H4 (cell line): ENCODE measurements at places on chromosomes 2 and 18.

DNA sequence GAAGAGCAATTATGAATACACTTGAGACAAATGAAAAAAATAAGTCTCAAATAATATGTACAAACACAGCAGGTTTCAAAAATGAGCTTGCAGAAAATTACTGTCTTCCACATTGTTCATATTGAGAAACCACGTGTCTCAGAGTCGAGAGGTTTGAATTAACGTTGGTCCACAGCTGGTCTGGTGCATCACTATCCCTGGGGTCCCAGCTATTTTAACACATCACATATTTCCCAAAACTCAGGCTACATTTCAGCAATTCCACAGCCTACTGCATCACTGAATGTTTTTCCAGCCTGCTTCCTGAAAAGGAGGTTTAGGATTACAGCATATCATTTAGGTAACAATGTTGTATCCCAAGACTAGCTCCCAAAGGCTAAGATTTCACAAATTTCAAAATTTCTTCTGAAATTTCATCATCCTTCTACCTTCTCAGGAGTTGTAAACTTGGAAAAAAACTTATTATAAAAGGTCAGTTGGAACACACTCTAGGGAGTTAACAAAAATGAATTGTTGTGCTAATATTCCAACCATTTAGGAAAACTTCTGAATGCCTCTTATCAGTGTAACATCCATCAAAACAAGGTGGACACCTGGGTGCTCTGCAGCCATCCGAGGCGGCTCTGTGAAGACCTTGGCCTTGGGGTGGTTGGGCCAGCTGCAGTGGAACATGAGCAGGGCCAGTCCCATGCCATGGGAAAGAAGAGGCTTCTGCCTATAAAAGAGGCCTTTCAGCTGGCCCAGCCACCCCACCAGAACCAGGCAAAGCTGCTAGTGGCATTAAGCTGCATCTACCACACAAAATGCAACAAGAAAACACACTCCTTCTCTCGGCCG is 198.1 kb upstream of the RBBP8 start:
- no peak for DNase-seq

- DNase-seq, result no peak
These were observed 64.9 kb downstream of the EML4 start for GRCh38 chr2:42233976-42234441.

- no peak for DNase-seq
These were observed 142.7 kb downstream of the SCG2 start for GRCh38 chr2:223459328-223459939.

GRCh38 chr2:226640501-226640900 is 159.1 kb downstream of the IRS1 start:
- DNase-seq, result no peak

- DNase-seq, result peak; percentile 81
These were observed 55.2 kb downstream of the CCDC88A start for GRCh38 chr2:55364189-55365055.

- no peak for DNase-seq
These were observed 677.6 kb downstream of the IRS1 start for GRCh38 chr2:226122041-226122440.

- DNase-seq, result peak; percentile 35
These were observed 103.0 kb downstream of the TRIB2 start for GRCh38 chr2:12819721-12820120.

DNA sequence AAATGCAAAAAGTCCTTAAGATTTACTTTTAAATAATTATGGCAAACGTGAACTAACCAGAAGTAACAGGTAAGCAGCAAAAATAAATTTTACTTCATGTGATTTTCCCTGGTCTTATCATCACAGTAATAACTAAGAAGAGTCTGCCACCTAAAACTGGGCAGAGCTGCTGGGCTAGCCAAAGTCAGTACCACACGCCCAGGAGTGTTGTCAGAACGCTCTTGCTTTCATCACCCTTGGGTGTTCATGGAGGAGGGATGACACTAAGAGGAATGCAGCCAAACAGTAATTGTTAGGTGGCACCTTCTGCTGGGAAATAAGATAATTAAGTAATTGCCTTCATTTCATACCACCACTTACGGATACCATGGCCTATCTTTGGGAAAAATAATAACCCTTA is 92.0 kb upstream of the NEUROD1 start:
- no peak for DNase-seq

DNA sequence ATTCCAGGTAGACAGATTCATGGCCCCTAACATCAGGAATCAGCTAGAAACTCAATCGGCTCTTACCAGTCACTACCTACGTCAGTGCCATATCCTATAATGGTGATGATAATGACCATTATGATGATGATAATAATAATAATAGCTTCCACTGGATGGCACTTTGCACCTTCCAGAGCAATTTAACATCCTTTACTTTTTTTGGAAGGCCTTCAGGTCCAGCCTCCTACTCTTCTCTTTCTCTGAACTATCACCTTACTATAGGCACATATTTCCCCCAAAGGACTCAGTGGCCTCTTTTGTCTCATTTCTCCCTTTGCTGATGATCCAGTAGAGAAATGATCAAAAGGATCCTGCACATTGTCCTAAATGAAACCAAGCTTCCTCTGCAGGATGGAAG is 56.0 kb downstream of the BCL11A start:
- no peak for DNase-seq

DNA sequence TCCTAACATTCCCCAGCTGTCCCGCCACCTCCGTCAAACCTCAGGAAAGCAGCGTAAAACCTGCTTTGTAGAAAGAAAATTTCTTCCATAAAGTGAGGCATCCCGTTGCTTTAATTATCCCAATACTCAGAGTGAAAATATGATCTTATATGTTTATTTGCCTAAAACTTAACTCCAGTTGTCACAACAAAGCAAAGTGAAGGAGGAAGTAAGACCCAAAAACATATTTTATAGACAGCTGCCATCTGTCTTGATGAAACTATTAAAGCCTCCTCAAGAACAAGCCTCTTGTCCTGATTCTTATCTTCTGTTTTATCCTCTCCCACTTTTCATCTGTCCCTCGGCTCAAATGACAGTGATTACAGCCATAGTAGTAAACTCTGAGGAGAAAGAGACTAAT is 28.9 kb upstream of the LPIN2 start:
- DNase-seq, result no peak

DNA sequence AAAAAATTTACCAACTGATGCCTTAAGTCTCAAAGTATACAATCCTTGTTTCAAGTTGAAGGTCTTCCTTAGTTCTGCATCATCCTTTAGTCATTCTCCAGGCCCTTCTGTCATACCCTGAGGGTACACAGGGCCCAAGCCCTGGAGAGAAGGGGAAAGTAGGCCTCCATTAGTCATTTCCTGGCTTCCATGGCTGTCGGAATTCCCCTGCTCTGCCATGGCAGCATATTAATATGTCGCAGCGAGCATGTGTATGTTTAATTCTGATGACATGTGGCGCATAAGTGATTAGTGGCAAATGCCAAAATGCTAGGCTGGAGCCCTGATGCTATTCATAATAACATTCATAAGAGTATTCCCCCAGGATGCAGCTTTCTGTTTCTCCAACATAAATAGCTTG is 22.1 kb downstream of the GPR39 start:
- peak; percentile 79 for DNase-seq

DNA sequence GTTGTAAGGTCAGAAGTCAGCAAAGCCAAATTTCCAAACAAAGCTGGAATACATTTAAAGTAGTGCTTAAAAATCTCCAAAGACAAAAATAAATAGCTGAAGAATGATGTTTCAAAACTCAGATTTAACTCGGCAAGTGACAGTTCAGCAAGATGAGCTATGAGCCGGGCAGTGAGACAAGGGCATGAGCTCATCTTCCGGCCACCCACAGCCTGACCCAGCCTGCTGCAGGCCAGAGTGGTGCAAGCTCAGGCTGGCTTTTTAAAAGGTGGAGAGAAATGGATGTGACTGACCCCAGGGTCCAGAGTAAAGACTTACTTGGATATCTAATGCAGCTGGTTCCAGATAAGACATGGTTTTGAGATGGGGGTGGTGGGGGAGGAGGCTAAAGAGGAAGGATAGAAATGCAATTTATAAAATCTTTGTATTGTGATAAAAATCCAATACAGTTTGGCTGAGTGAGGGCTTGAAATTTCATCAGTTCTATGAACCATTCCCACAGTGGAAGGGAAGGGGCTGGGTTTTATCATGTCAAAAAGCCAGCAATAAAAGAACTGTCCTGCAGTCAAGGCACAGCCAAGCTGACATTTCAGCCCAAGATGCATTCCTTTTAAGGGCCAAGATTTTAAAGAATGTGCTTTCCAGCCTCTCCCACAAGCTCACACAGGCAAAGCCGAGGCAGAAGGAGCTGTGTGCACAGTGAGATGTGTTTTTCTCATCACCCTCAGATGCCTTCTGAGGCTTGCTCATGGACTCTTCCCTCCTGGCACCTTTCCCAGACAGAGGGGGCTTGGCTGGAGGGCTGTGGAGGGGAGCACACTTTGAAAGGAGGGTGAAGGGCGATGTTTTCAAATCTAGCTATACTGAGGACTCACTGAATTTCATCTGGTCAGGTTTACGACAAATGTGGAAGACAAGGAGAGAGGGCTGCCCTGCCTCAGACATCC is 97.9 kb upstream of the KLHL29 start:
- no peak for DNase-seq

DNA sequence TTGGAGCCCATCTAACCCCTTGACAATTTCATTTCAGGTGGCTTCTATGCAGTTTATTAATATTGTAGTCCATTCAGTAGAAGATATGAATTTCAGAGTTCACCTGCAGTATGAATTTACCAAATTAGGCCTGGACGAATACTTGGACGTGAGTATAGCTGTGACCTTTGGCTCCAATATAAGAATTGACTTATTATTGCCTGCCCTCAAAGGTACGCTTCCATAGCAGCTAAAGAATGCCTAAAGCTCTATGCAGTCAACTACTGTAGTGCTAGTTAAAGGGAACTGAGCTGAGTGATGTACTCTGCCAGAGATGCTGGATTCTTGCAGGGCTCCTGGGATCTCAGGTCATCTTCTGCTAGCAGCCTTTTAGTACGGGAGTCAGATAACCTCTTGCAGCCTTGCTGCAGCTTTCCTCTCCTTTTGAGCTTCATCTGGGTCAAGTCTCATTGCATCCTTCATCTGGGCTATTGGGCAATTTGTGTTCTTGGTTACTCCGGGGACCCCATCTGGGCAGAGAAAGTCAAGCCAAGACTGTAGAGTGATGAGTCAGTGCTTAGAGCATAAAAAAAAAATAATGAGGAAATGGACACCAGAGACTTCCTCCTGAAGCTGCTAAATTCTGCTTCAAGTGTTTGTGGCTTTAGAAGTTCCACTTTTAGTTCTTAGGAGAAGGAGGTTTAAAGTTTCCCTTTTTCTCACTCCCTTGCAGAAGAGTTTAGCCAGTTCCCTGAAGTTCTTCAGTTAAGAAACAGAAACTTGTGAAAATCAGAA is 105.6 kb downstream of the PRPF40A start:
- peak; percentile 24 for DNase-seq

- no peak for DNase-seq
These were observed 22.6 kb downstream of the BCL2L11 start for GRCh38 chr2:111143107-111143842.

- no peak for DNase-seq
These were observed 487.6 kb upstream of the KLHL29 start for GRCh38 chr2:22897428-22897827.

GRCh38 chr2:139156730-139157129 is 376.5 kb upstream of the NXPH2 start:
- no peak for DNase-seq
